D721Med (cell line): ENCODE measurements at places on chromosomes 4 and X.
A peak's percentile ranks its signal among the peaks of the same experiment; 100 is the strongest.

GRCh38 chr4:37567836-37568235 is 118.3 kb downstream of the RELL1 start:
- no peak for DNase-seq

DNA sequence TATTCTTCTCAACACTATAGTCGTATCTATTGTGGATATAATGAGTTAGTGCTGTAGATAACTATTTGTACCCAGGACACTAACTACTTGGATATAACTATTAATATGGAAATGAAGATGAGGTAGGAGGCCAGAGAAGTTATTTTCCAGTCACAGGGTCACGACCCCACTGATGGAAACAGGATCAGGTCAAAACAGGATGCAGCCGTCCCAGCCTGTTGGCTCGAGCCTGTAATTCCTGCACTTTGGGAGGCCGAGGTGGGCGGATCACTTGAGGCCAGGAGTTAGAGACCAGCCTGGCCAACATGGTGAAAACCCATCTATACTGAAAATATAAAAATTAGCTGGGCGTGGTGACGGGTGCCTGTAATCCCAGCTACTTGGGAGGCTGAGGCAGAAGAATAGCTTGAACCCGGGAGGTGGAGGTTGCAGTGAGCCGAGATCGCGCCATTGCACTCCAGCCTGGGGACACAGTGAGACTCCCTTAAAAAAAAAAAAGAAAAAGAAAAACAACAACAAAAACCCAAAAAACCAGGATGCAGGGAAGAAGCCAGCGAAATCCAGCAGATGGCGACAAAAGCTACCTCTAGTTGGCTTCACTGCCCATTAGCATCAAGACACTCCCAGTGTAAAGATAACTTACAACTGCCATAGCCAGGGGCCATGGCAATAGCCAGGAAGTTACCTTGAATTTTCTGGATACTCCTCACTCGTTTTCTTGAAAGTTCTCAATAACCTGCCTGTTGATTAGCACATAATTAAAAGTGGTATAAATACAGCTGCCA is 37.9 kb upstream of the NKAP start:
- no peak for DNase-seq

GRCh38 chrX:120294651-120295050 is 16.6 kb downstream of the TMEM255A start:
- DNase-seq, result no peak

GRCh38 chrX:1397001-1397400 is 5.1 kb upstream of the SLC25A6 start:
- no peak for DNase-seq

- DNase-seq, result no peak
Observed at GRCh38 chr4:109319156-109319555, 16.7 kb upstream of the COL25A1 start.

DNA sequence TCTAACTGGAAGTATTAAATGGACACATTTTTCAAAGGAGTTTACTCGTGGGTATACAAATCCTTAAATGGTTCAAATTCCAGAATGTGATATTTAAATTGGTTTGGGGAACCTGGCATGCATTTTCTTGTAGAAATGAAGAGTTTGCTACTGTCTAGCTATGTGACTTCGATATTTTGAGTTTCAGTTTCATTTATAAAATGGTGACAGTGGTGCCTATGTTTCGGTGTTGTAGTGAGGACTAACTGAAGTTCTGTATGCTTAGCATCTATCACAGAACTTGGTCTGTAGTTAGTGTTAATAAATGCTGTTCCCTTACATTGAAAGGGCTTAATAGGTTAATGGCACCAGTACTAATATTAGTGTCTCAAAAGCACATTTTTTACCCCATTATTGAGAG is 29.4 kb downstream of the TRPC5 start:
- DNase-seq, result no peak

- DNase-seq, result peak; percentile 23
Observed at GRCh38 chr4:138870737-138871554, 144.6 kb upstream of the NOCT start.

DNA sequence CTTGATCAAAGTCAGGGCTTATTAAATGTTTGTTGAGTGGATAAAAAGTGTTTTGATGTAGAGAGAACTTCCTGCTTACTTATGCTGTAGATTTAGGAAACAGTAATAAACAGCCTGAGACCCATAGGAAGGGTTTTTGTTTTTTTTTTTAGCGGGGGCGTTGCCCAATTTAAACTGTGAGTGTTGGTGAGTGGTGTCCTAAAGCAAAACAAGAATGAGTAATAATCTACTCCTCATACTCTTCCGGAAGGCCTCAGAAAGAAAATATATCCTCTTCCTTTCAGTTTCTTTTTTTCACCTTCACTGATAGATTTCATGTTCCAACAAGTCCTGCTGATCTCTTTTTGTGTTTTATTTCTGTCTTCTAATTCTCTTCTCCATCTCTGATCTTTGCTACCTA is 104.4 kb upstream of the SCML1 start:
- no peak for DNase-seq

DNA sequence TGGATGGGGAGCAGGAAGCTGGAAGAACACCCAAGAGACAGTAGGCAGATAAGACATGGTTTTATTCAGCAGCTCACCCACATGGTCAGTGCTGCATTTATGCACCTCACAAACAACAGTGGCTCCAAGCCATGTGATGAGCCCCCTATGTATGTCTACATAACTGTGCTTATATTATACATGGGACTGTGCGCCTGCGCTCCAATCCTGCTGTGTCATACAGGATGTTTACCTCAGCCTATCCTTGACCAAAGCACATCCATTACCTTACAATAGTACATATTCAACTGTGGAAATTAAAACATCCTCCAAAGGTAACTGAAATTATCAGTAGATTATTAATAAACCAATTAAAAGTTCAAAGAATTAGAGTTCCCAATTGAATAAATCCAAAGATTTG is 44.1 kb upstream of the SGMS2 start:
- DNase-seq, result no peak

DNA sequence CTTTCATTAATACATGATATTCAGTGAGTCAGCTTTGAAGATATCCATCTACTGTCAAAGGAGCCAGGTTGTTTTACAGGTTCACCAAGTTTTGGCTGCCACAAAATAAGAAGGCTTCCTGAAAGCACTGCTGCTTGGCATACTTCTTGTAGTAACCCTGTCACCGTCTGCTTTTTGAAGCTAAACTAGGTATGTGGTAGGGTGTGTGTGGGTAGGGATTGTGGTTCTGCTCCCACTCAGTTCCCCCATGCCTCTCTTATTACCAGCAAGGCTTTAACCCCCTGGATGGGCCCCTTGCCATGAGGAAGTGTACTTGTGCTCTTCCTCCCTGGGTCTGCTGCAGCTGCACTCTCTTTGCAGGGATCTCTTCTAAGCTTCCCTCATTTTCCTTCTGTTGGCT is 191.2 kb downstream of the BANK1 start:
- DNase-seq, result no peak

GRCh38 chr4:89878611-89879010 is 16.0 kb upstream of the MMRN1 start:
- DNase-seq, result no peak
